NCI-H1694 treated with DMSO at 0.1 percent for 48 hours (cell line): ENCODE measurements at places on chromosomes 6 and 20.
A peak's percentile ranks its signal among the peaks of the same experiment; 100 is the strongest.

- no peak for DNase-seq
Measured at GRCh38 chr6:30612213-30612612, 4.8 kb downstream of the PPP1R10 start.

GRCh38 chr20:46458866-46459750 lies 52.7 kb upstream of the ELMO2 start:
- no peak for DNase-seq

DNA sequence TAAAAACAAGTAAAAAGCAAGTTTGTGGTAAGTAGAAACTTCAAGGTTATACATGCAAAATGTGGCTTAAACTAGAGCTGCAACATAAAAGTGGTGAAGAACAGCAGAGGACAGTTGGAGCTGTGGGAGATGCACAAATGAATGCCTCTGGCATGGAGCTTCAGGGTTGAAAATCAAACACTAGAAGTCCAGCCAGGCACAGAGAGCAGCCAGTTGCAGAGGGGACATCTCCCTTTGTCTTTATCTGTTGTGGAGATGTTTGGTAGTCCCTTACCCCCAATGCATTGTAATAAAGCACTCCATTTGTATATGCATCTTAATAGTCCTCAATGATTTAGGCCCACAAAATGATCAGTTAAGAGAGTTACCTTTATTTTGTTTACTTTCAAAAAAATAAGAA lies 73.1 kb upstream of the C20orf144 start:
- no peak for DNase-seq

GRCh38 chr20:38201356-38201755 lies 36.3 kb upstream of the TGM2 start:
- DNase-seq = no peak

- DNase-seq = no peak
Measured at GRCh38 chr6:13559251-13559650, 15.2 kb upstream of the SIRT5 start.

DNA sequence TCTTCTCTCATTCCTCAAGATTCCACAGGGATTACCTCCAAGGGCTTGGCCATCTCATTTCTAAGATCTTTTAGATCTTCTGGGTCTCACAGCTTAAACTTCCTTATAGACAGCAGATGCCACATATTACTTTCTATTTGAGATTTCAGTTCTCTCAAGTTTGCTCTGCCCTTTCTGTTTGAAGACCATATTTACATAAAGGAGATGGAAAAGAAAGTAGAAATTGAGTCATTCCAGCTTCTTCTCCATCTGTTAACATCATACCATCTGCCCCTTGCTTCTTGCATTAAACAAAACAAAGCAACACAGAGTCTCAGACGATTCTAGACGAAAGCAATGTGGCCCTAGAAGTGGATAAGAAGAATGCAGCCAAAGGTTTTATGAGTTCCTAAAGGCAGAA lies 203.4 kb downstream of the TTLL2 start:
- DNase-seq = no peak

DNA sequence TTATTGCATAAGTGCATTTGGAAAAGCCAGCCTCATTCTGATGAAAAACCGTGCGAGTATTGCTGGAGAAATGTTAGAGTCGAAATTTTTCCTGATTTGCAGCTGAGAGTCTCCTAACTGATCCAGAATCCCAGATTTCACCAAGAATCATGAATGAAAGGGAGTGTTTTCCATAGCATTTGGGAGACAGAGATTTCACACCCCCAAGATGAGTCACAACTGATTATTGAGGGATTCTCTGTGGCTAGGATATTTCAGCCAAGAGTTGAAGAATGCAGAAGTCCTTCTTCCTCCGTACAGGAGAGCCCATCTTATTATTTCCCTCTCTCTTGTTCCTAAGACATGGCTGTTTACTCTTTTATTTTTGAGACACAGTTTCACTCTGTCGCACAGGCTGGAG lies 82.2 kb upstream of the SALL4 start:
- DNase-seq = no peak

GRCh38 chr6:13156381-13156780 lies 172.0 kb downstream of the TBC1D7 start:
- no peak for DNase-seq

- no peak for DNase-seq
Measured at GRCh38 chr6:128690063-128690462, 169.7 kb upstream of the PTPRK start.

GRCh38 chr6:26200918-26201721 lies 113.9 kb downstream of the HFE start:
- no peak for DNase-seq

GRCh38 chr6:49464691-49465090 lies 1.5 kb downstream of the CENPQ start:
- no peak for DNase-seq

DNA sequence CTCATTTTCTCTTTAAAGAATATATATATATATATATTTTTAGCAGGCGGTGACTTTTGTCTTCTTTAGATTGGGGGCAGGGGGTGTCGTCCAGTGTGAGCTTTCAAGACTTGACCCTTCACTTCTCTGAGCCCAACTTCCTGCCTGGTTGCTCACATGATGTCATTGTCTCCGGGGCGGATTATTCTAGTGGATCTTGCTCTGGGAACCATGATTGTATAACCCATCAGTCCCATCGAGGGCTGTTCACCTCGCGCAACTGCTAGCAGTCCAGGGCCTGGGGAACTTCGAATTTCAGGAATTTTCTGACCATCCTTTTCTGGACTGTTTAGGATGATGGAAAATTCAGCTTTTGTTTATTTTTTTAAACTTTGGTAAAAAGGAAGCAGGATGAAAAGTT lies 1.0 kb downstream of the IGF2R start:
- no peak for DNase-seq

DNA sequence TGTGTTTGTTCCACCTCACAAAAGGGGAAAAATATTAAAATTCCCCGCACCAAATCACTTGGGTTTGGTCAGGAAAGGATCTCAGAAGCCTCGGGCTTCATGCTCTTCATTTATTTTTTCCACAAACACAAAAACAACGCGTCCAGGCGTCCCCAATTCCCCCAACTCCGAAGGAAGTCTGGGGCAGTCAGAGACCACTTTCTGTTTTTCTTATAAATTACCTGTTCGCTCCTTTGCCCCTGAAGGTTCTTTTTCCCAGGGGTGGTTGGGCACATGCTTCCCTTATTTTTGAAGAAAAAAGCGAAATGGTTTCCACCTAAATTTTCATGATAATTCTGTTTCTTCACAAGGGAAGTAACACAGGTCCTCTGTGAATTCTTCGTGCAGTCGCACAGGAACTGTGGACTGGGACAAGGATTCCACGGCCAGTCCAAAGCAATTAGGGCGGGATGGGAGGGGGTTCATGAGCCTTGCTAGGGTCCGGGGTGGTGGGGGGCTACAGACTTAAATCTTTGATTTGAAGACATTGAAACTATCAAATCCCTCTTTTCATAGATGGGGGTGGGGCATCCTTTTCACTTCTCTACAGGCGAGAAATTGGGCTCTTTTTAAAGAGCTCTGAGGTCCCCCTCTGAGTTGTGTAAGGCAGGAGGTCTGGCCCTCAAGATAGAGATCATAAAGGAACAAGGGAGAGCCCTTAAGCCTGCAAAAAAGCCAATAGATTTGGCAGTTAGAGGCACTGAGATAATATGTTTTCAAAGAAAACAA lies 30.5 kb upstream of the HFE start:
- peak; percentile 36 for DNase-seq

DNA sequence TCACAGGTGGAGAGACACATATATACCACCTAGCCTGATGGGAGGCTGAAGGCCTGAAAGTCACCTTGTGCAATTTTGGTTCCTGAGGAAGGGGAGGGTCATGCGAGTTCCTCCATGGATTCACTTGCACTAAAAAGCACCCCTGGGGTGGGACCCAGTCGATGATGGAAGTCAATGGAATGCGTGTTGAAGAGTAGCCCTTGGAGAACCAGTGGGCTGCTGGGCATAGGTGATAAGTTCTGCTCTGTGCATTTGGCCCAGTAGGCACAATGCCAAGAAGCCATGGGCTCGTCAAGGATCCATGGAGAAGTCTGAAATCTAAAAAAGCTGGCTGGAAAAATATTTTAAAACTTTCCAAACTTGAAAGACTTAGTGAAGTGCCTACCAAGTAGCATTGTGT lies 18.9 kb upstream of the SCRT2 start:
- DNase-seq = no peak

GRCh38 chr20:25023356-25023755 lies 30.8 kb upstream of the APMAP start:
- no peak for DNase-seq

GRCh38 chr20:12458241-12458640 lies 540.5 kb downstream of the BTBD3 start:
- no peak for DNase-seq

DNA sequence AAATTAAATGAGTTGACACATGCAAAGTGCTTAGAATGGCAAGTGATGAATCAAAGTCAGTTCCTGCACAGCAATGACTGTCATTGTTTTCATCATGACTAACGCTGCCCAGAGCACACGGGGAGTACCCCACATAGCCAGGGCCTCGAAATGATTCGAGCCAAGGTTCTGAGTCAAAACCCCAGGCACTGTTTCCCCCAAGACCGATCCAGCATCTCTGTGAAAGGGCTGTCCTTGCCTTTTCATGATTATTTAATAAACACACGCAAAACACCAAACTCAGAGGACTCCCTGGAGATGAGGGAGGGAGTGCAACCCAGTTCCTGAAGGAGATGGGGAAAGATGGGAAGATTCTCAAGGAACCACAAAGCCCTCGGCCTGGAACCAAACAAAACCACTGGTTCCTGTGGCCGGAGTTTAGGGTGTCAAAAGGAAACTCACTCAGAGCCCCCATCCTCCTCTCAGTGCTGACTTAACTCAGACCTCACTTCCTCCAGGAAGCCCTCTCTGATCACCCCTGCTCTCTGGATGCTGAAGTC lies 3.8 kb downstream of the PREX1 start:
- DNase-seq = no peak

GRCh38 chr20:57474205-57474604 lies 50.7 kb downstream of the CTCFL start:
- no peak for DNase-seq

GRCh38 chr20:14582855-14583254 lies 245.4 kb upstream of the FLRT3 start:
- no peak for DNase-seq

DNA sequence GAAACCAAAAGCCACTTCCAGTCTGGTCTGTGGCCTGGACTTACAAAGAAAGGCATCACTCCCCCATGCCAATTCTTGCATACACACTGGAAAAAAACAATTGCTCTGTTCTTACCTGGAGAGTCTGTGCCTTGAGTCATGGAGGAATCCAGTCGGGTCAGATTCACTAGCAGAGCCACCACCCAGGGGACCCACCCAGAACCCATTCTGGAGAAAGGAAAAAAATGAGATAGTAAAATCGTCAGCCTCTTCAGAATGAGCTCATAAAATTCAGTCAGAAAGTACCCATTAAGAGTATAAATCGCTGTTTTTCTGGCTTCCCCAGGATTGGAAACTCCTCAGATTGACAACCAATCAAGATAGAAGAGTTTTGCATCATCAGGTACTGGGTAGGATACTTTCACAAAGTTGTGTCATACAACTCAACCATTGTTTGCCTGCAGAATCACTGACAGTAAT lies at the start of gene HLA-DOB:
Gene HLA-DOB, minus strand, starts transcription at position 257 of the 459 bp plus-strand sequence. Its CDS starts 51 bp downstream, at position 206.
- DNase-seq = no peak

GRCh38 chr20:32326504-32326845 lies 31.7 kb upstream of the ASXL1 start:
- no peak for DNase-seq

DNA sequence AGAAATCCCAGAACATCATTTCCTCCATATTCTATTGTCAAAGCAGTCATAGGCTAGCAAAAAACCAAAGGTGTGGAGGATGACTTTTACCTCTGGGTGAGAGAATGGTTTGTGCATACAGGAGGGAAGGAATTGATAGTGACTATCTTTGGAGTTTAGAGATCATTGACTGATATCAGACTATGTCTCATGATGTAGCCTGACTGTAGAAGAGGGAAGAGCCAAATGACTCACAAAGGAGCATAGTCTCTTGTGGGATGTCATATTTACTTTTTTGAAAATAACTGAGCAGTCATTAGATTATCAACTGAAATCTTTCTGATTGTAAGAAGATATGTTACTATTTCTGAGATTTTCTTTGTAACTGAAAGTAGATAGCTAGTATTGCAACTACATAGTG lies 158.5 kb downstream of the FLRT3 start:
- no peak for DNase-seq

GRCh38 chr6:27205375-27206278 lies 41.9 kb upstream of the PRSS16 start:
- no peak for DNase-seq

GRCh38 chr20:3084986-3085360 lies 449 bp upstream of the AVP start:
- no peak for DNase-seq

- DNase-seq = no peak
Measured at GRCh38 chr6:4021854-4022695, 56.9 kb downstream of the FAM217A start.

- no peak for DNase-seq
Measured at GRCh38 chr6:157561929-157562810, 181.2 kb downstream of the ZDHHC14 start.

- DNase-seq = no peak
Measured at GRCh38 chr20:10201321-10201870, 17.2 kb upstream of the SNAP25 start.

GRCh38 chr6:26021001-26021349 lies 58.4 kb downstream of the TRIM38 start:
- DNase-seq = no peak

- no peak for DNase-seq
Measured at GRCh38 chr20:56733967-56734366, 104.9 kb downstream of the TFAP2C start.

GRCh38 chr20:32484225-32484957 lies 100.7 kb downstream of the NOL4L start:
- DNase-seq = no peak

GRCh38 chr6:82362878-82363427 lies 664 bp upstream of the TPBG start:
- no peak for DNase-seq

- DNase-seq = no peak
Measured at GRCh38 chr6:159777240-159777904, 12.0 kb downstream of the TCP1 start.

DNA sequence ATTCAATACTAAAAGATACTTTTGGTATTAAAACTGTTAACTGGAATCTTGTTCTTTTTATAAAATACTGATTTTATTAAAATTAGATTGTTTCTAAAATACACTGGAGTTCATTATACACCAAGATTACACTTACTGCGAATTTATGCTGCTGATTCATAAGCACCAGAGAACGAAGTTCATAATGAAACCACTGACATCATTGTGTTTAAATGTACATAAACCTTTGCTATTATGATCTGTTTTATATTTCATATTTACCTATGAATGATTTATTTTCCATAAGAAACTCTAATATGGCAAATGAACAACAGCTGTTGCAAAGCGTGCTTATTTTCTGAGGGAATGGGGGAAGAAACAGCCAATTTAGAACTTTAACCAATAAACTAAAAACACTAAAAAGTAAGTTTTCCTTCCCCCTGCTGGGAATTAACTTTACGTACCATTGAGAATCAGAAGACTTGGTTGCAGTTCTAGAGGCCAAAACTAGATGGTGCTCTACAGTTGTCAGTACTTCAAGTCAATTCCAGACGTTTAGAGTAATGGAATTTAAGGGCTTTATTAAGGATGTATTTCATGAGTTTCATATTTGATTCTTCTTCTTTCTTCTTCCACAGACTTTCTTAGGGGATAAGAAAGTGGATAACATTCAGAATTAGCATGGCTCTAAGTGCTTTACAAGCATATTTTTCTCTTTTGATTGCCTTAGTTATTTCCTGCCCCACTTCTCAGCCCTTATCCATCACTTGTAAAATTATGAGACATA lies 30.8 kb upstream of the COL19A1 start:
- DNase-seq = peak; percentile 62
